Right ventricle myocardium inferior (tissue), 1 donor: ENCODE measurements at places on chromosomes 16 and 17. TPM values are rescaled to one million over a fixed set of nuclear protein-coding genes. Genes with fewer than 3 reads are reported as not detected.
A peak's percentile ranks its signal among the peaks of the same experiment; 100 is the strongest.

The CFAP119 gene
- 0.89 TPM for total RNA-seq

DNA sequence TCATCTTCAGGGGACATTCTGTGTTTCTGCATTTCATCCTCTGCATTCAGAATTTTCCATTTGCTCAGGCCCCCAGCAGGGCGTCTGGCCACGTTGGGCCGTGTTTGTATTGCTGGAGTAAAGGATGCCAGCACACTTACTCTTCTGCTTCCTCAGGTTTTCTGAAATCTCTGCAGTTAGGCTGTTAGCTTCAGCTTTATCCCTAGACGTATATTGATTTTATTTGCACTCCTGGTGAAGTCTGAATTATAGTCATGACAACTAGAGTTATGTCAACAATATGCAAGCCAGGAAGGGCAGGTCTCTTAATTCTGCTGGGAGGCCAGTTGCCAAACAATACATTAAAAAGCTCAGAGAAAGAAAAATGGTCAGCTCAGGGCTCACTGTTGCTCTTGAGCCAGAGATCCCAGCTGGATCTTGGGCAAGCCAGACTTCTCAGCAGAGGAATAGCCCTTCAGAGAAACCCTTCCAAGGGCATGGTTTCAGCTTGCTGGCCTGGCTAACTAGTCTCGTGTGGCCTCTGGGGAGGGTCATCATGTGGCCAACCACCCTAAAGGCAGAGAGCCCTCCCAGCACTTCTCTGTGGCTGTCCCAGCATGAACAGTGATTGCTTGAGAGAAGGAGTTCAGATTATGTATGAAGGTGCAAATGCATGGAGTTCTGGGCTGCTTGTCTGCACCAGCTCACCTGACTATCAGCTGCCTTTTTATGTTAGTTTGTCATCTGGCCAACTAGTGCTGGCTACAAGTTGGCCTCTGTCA is 110.2 kb upstream of the CACNG5 start:
- no peak for DNase-seq

DNA sequence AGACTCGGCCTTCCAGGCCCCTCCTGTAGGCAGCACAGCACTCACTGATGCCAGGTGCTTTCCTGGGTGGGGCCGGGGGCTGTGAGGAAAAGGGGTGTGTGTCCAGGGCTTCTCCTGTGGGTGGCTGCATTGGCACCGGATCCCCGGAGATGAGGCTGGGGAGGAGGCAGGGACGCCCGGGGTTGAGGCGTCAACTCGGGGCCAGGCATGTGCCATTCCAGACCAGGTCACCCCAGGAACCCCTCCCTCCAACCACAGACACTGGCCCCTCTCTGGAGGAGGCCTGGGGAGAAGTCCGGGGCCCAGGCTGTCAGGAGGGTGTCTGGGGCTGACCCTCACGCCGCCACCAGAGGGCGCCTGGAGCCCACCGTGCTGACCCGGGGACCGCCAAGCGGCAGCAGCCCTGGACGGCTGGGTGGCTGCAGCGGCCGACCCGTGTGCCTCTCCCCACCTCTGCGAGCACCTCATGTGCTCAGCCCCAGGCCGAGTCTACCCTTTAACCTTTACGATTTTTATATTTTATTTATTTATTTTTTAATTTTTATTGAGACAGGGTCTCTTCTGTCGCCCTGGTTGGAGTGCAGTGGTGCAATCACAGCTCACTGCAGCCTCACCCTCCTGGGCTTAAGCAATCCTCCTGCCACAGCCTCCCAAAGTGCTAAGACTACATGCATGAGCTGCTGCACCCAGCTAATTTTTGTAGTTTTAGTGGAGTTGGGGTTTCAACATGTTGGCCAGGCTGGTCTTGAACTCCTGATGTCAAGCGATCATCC is 3.2 kb upstream of the METRN start:
- DNase-seq, result peak; percentile 90

- DNase-seq, result no peak
Measured at GRCh38 chr17:50661348-50661747, 26.7 kb downstream of the ABCC3 start.

The ATP2A1 gene
- total RNA-seq, result 0.11 TPM

DNA sequence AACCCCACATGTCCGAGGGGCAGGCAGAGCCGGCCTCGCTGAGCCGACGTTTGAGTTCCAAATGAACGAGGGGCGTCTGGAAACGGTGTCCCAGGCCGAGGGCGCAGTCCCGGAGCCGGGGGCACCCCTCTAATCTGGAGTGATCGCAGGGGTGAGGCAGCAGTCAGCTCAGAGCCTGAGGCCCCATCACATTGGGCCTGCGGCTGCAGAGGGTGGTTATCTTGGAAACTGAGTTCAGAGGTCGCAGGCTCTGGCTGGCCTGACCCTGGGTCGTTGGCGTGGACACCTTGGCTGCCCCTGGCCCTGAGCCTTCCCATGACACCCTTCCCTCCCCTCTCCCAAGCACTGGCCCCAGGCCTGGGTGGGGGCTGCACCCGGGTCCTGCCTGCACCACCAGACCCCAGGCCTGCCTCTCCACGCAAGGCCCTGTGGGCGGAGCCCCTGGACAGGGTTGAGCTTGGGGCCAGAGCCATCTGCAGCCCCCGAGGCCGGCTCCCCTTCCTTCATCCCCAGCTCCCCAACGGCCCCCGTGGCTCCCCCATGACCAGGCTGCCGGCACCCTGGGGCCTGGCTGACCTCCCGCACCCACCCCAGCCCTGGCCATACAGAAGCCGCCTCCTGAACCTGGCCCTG is 45.6 kb downstream of the ZFPM1 start:
- DNase-seq, result no peak

DNA sequence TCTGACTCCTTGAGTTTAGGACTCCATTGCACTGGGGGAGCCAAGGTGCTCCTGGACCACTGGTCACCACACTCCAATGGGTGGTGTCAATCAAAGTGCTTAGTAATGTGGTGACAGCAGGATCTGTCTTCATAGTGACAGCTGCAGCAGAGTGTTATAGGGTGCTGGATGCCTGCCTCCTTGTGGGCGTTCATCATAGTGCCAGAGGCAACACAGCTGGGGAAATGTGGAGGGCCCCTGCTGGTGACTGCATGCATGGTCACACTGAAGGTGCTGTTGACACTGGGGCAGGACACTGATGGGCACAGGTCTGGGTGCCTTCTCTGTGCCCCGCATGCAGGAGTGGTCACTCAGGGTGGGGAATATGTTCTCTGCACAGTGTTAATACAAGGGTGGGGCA is 177.5 kb upstream of the CDH8 start:
- DNase-seq, result no peak

DNA sequence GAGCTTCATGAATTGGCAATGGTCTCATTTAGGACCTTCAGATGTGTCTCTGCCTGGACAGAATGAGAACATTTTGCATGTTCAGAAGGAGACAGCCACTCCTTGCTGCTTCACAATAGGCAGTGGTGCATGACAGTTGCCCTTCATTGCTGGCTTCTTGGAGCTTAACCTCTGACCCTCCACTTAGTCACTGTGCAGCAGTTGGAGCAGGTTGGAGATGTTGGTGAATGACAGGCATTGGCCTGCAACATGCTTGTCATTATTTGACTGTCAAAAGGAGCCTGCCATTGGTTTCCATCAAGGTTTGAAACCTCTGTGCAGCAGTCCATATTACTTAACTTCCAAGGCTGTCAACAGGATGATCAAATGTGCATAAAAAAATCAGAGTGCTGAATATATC is 22.7 kb downstream of the FTO start:
- DNase-seq, result no peak

DNA sequence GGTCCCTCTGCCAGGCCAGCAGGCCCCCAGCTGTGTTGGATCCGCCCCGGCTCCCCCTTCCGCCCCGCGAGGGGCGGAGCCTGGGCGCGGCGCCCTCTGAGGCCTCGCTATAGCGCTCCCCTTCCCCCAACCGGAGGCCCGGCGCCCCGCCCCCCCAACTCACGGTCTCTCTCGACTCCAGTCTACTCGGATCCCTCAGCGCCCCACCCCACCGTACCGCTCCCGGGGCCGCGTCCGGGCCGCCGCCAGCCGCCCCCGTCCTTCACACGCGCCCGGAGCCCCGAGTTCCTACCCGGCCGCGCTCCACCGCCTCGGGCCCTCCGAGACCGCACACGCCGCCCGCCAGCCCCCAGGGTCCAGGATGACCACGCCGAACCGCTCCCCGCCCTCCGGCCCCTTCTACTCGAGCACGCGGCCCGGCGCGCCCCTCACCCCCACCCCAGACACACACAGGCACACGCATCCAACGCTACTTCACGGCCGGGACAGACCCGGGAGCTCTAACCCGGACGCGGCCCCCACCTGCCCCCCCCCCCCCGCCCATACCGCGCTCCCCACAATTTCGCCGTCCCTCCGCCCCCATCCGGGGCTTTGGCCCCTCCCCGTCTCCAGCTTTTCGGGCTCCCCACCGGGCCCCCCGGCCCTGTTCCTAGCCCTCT is 1.4 kb downstream of the PHF23 start:
- DNase-seq, result peak; percentile 90

DNA sequence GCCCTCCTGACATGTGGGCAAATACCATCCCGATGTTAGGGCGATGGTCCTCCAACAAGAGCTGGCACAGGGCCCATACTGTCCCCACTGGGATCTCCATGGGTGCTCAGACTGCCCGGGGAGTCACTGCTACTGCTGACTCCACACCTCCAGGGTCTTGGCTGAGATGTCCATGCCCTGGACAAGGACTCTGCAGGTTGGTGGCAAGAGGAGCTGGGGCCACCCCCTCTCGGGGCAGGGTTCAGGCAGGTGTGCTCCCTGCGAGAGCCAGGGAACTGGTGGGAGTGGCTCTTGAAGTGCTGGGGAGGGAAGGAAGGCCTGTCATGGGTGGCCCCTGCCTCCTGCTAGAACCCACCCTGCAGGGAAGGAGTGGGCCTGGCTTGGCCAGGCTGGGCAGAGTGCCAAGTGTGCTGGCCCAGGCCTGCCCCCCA is 6.4 kb downstream of the CASKIN2 start:
- peak; percentile 62 for DNase-seq

The MT4 gene
- total RNA-seq, result not detected

The ZFP3 gene
- total RNA-seq, result 9.6 TPM
